Ureter (tissue), 1 donor: ENCODE measurements at places on chromosomes 7 and 10. TPM values are rescaled to one million over a fixed set of nuclear protein-coding genes. Genes with fewer than 3 reads are reported as not detected.

Gene LIPF
- total RNA-seq: not detected

Gene SLC16A12
- 0.08 TPM for total RNA-seq

Gene UCMA
- not detected for total RNA-seq

Gene SFRP5
- total RNA-seq: 0.81 TPM

Gene GIMAP5
- 19.2 TPM for total RNA-seq

Gene TMEM209
- 36.5 TPM for total RNA-seq

Gene TMEM184A
- 142 TPM for total RNA-seq

Gene KIF20B
- 7.4 TPM for total RNA-seq

- no peak for DNase-seq
Observed at GRCh38 chr10:34880817-34881216, 65.7 kb upstream of the PARD3 start.

DNA sequence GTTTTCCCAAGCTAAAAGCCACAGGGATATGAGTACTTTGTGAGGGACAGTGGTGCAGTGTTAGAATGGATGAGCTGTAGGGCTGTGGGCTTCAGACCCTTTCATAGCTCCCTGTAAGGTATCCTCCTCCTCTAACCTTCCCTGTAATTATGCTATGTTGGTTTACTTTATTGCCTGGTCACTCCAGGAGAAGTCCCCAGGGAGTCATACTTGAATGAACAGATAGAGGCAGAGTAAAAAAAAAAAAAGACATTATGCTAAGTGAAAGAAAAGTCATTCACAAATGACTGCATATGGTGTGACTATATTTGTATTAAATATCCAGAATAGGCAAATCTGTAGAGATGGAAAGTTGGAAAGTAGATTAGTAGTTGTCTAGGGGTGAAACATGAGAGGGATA lies 434.4 kb downstream of the AUTS2 start:
- DNase-seq: no peak

- no peak for DNase-seq
Observed at GRCh38 chr7:108077709-108078108, 52.5 kb downstream of the LAMB4 start.

DNA sequence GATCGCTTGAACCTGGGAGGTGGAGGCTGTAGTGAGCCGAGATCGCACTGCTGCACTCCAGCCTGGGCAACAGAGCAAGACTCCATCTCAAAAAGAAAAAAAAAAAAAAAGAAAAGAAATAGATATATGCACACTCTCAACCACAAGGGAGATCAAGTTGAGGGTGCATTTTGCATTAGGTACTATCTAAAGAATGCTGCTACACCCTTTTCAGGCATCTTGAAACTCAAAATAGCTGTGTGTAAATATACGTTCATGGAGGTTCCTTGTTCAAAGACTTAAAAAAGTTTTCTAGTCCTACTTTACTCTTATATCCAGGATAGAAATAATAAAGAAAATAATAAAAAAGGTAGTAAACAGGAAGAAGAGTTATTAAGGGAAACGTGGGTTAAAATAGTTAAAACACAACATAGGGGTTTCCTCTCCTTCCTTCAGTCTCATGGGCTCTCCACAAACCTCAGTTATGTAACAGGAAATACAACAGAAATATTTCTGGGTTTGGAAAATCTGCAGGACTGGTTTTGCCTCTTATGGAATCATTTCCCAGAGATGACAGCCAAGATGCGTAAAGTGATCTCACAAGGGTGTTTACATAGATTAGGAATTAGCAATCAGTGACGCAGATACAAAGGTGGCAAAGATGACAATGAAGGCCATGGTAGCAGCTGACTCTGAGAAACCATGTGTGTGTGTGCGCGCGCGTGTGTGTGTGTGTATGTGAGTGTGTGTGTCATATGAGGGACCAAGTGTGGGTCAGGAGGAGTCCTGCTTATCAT lies 15.1 kb downstream of the STEAP4 start:
- DNase-seq: no peak

DNA sequence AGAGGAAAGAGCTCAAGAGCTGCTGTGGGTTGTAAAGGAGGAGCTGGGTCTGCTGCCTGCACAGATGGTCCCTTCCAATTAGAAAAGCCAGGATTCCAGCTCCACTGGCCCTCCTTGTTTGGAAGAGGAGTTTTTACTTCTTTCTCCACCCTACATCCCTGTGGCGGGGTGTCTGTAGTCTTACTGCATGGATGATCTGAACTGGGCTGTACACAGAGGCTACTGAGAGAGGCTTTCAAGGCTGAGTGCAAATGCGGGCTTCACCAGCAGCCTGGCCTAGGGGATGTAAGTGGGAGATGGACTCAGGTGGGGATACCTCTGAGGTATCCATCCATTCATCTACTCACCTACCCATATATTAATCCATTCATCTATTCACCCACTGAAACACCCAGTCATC lies 7.1 kb upstream of the CXCL12 start:
- no peak for DNase-seq

DNA sequence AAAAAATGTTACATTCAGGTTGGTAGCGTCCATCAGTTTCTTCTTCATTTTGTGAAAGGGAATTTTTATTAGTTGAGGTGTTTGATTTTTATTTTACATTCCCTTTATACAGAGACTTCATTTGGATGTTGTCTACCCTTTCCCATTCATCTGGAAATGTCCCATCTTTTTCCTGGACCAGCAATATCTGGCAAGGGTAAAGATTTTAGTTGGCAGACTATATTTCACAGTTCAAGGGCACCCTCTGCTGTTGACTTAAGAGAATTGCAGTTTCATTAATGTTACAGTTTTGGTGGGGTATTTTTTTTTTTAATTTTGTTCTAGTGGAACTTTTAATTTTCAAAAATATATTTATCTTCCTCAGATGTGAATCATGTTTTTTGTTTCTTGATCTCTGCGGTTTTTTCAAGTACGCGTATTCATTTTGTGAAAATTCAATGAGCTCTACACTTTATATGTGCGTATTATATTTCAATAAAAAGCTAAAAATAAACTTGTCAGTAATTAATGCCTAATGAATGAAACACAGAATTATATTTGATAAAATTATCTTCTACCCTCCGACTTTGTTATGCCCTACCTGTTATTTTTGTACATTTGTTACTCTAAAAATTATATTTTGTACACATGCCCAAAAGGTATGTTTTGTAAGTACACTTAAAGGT lies 97.9 kb upstream of the KLF14 start:
- no peak for DNase-seq

DNA sequence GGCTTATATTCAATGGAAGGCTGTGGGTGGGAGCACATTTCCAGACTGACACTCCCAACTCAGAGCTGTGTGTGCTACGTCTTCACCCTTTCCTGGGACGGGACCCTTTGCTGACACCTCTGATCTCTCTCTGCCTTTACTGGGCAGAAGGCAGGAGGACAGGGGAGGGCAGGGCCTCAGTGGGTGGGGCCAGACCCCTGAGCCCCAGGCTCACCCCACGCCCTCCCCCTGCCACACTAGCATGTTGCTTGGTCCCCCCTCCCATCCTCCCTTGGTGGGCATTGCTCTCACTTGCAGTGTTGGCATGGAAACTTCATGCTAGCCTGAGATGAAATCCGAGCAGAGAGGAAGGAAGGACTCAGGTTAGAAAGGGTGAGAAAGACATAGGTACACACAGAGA lies 18.4 kb downstream of the TMEM273 start:
- DNase-seq: no peak

- DNase-seq: no peak
Observed at GRCh38 chr10:33453081-33454025, 118.9 kb upstream of the NRP1 start.
